ENCODE measurements at places on chromosomes 11 and 22.
A peak's percentile ranks its signal among the peaks of the same experiment; 100 is the strongest.

- H3K4me3 ChIP-seq: no peak overlapping the region
- DNase-seq: no peak
- H3K4me1 ChIP-seq: peaks cover 44% of the 10 kb centered on the region
- H3K27me3 ChIP-seq: no peaks in the 10 kb centered on the region
- no peak overlapping the region for H3K27ac ChIP-seq
These were observed 8.4 kb downstream of the OLFML1 start for GRCh38 chr11:7493670-7494069.

- H3K4me3 ChIP-seq: no peak overlapping the region
- no peaks in the 10 kb centered on the region for H3K27me3 ChIP-seq
- peaks cover 37% of the 10 kb centered on the region for H3K36me3 ChIP-seq
- peaks cover 64% of the 10 kb centered on the region for H3K4me1 ChIP-seq
- no peak for DNase-seq
These were observed 26.0 kb downstream of the PARVG start for GRCh38 chr22:44206696-44207095.

DNA sequence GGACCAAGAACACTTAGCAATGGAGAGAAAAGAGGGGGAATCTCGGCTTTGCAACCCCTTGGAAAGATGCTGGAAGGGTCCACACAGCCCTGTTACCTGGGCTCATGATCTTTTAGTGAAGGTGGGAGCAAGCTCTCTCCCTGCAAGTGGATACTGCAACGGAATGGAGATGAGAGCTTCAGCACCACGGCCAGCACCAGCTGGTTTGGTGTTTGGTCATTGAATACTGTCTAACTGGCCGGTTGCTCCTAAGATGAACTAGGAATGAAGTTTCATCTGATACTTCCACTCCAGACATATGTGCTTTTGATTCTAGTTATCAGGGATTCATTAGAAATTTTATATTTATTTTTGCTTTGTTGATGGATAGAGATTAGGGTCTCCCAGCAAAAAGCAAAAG is 16.3 kb downstream of the HTR3A start:
- no peak overlapping the region for H3K27ac ChIP-seq
- H3K36me3 ChIP-seq: no peaks in the 10 kb centered on the region
- H3K4me3 ChIP-seq: no peak overlapping the region
- DNase-seq: no peak

GRCh38 chr11:11568651-11569229 is 53.1 kb downstream of the GALNT18 start:
- DNase-seq: no peak
- H3K36me3 ChIP-seq: no peaks in the 10 kb centered on the region
- no peak overlapping the region for H3K4me3 ChIP-seq

DNA sequence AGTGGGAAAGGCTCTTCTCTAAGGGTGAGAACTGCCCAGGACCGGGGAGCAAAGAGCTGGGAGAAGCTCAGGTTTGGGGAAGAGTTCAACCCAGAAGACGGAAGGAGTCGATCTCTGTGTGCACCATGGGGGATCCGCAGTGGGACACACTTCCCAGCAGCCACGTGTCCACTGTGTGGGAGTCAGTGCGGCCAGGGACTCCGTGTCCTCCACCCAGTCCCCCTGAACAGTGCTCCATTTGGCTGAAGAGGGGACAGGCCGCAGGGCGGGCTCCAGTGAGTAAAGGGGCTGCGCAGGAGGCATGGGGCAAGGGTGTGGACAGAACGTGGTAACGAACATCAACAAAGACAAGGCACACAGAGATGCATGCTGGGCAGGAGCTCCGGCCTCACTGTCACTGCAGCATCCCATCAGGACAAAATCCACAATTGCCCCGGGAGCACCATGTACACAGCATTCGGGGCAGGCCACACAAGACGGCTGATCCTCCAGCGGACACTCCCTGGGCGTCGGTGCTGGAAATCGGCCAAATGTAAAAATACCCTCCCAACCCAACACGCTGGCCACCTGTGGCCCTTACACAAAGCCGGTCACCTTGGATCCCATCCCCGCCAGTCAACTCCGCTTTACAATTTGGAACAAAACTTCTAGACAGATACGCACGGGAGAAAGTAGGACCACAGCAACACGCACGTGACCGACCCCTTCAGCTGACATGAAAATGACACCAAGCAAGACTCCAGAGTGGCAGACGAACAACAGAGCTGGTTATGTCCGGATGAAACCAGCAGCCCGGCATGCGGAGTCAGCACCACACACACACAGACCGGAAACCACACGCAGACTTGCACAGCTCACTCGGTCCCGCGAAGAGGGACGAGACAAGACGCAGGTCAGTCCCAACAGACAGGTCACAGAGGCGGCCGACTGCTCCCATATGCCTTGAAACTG is 366.8 kb downstream of the SHANK2 start:
- no peak overlapping the region for H3K27ac ChIP-seq
- no peak for DNase-seq
- H3K27me3 ChIP-seq: no peaks in the 10 kb centered on the region

GRCh38 chr11:120169981-120170698 is 32.2 kb upstream of the TRIM29 start:
- peaks cover 17% of the 10 kb centered on the region for H3K36me3 ChIP-seq
- peaks cover 24% of the 10 kb centered on the region for H3K4me1 ChIP-seq
- no peak overlapping the region for H3K27ac ChIP-seq
- peaks cover 87% of the 10 kb centered on the region for H3K27me3 ChIP-seq
- H3K4me3 ChIP-seq: no peak overlapping the region

- no peak overlapping the region for H3K4me3 ChIP-seq
- H3K27ac ChIP-seq: peak overlapping the region; percentile 99
- no peaks in the 10 kb centered on the region for H3K36me3 ChIP-seq
- H3K27me3 ChIP-seq: no peaks in the 10 kb centered on the region
- H3K4me1 ChIP-seq: peaks cover 98% of the 10 kb centered on the region
These were observed 31.5 kb downstream of the CD44 start for GRCh38 chr11:35170503-35170902.

GRCh38 chr11:33970984-33971466 is 79.1 kb upstream of the LMO2 start:
- H3K27me3 ChIP-seq: no peaks in the 10 kb centered on the region
- no peaks in the 10 kb centered on the region for H3K36me3 ChIP-seq
- no peak overlapping the region for H3K27ac ChIP-seq
- DNase-seq: peak; percentile 48
- no peaks in the 10 kb centered on the region for H3K4me1 ChIP-seq
- no peak overlapping the region for H3K4me3 ChIP-seq

GRCh38 chr11:65744026-65744698 is 23.6 kb upstream of the RNASEH2C start:
- no peak overlapping the region for H3K4me3 ChIP-seq
- H3K27ac ChIP-seq: no peak overlapping the region
- DNase-seq: no peak
- H3K4me1 ChIP-seq: peaks cover 3% of the 10 kb centered on the region

GRCh38 chr22:49812838-49813237 is 14.8 kb downstream of the BRD1 start:
- H3K4me3 ChIP-seq: no peak overlapping the region
- peaks cover 75% of the 10 kb centered on the region for H3K4me1 ChIP-seq
- H3K27ac ChIP-seq: no peak overlapping the region
- H3K27me3 ChIP-seq: no peaks in the 10 kb centered on the region

DNA sequence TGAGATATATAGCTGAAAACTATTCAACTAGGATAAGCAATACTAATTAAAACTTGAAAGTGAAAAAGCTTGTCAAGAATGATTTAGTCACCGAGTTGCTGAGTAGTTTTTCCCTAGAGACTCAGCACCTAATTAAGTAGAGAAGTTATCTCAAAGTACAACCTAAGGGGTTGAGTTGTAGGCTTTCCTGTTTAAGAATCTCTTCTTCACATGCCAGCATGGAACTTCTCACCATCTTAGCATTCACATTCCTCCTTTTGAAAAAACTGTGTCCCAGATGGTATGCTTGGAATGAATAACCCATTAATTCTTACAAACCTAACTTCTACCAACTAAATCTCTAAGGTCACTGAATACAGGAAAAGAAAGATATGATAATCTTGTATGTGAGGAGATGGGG is 303.3 kb upstream of the ZC3H12C start:
- H3K36me3 ChIP-seq: no peaks in the 10 kb centered on the region
- H3K27ac ChIP-seq: no peak overlapping the region
- H3K27me3 ChIP-seq: no peaks in the 10 kb centered on the region
- no peaks in the 10 kb centered on the region for H3K4me1 ChIP-seq

DNA sequence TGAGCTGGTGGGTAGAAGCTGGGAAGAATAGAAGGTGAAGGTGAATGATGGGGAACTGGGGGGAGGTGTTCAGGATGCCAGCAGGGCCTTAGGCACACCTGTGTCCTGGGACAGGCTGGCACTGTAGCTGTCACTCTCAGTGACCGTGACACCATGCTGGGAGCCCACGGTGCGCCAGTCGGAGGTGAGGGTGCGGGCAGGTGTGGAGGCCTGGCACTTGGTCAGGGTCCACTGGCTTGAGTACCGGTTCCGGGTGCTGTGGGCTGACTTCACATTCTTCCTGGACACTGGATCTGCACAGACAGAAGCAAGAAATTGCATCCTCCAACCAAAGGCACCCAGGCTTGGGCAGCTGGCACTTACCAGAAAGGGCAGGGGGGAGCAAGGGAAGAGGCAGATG is 103.8 kb downstream of the CEP164 start:
- peaks cover 8% of the 10 kb centered on the region for H3K27me3 ChIP-seq
- no peak overlapping the region for H3K4me3 ChIP-seq
- H3K4me1 ChIP-seq: peaks cover 7% of the 10 kb centered on the region
- no peak overlapping the region for H3K27ac ChIP-seq
- H3K36me3 ChIP-seq: no peaks in the 10 kb centered on the region

DNA sequence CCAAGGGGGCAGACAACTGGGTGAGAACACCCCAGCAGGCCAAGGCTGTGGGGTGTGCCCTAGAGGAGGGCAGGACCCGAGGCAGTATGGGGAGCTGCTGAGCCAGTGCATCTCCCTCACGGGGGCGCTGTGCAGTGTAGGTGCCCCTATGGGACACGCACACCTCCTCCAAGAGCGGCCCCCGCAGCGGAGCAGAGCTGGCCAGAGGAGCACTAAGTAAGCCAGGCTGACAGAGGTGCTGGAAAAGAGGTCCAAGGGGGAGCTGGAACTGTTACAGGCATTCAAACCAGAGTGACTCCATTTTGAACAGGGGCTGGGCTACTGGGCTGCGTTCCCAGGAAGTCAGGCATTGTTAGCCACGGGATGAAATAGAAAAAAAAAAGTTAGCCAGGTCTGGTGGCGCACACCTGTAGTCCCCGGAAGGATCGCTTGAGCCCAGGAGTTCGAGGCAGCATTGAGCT is 41.8 kb downstream of the TST start:
- peaks cover 5% of the 10 kb centered on the region for H3K27me3 ChIP-seq
- peak overlapping the region; percentile 96 for H3K27ac ChIP-seq
- H3K36me3 ChIP-seq: no peaks in the 10 kb centered on the region
- DNase-seq: peak; percentile 67
- H3K4me1 ChIP-seq: peaks cover 16% of the 10 kb centered on the region
- peak overlapping the region; percentile 96 for H3K4me3 ChIP-seq

- no peaks in the 10 kb centered on the region for H3K27me3 ChIP-seq
- H3K27ac ChIP-seq: no peak overlapping the region
- no peak for DNase-seq
These were observed 2.1 kb downstream of the SLC35E4 start for GRCh38 chr22:30637701-30638114.

DNA sequence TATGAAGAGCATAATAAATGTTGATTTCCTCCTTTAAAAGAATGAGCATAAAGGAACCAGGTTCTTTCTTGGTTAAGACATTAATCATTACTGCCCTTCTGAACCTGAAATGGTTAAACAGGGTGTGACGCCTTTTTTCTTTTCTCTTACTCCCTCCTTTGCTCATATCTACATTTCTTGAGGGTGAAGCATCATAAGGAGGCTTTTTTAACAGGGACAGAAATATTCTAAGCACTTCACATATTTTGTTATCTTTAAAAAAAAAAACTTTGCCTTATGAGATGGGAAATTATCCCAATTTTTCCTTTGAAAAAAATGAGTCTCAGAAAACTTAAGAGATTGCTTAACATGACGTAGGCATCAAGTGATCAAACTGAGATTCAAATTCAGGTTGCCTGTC is 1036.3 kb upstream of the TENM4 start:
- no peaks in the 10 kb centered on the region for H3K36me3 ChIP-seq
- DNase-seq: no peak
- no peaks in the 10 kb centered on the region for H3K27me3 ChIP-seq

GRCh38 chr22:37492428-37493344 is 6.5 kb upstream of the MFNG start:
- H3K4me1 ChIP-seq: peaks cover 26% of the 10 kb centered on the region
- no peaks in the 10 kb centered on the region for H3K27me3 ChIP-seq
- H3K4me3 ChIP-seq: no peak overlapping the region
- no peak overlapping the region for H3K27ac ChIP-seq

DNA sequence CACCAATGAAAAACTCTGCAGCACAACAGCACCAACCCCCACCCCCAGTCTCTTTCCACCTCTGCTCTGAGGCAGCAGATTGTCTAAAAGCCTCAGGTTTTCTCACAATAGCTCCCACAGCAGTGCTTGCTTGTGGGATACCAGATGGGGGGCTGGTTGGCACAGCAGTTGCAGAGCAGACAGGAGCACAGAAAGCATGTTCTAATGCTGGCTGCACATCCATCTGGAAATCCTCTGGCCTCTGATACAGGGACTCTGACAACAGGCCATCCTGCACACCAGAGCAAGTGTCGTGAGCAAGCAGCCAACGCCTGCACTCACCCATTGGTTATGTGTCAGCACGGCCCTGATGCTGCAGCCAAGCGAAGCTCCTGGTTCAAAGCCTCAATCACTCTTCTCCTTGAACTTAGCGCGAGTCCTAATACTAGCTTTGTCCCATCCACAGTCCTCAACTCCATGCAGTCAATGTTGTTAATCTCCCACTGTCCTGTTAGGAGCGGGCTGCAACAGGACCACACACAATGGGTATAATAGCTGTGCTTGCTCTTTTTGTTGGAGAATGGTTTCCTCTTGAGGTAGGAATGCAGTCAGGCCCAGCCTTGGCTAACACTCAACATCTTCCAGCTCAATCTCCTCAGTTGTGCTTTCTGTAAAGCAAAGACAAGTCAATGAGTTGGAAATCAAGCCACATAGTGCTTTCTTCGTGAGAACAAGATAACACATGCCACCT is 30.3 kb downstream of the VSTM5 start:
- no peaks in the 10 kb centered on the region for H3K4me1 ChIP-seq
- no peak overlapping the region for H3K4me3 ChIP-seq
- H3K36me3 ChIP-seq: peaks cover 8% of the 10 kb centered on the region
- DNase-seq: no peak

DNA sequence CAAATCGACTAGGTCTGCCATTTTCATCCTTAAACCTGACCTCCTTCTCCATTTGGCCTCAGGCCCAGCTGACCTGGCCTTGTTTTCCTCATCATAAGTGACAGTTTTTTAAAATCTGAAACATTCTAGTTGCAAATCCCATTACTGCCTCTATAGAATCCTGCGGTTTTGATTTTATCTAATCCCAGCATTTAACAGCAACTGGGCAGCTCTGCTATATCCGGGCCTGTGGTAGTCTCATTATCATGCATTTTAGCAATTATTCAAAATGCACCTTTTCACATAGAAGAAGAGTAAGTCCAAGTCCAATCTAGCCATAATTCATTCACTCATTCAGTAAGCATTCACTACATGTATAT is 28.6 kb upstream of the BIRC3 start:
- peak overlapping the region; percentile 78 for H3K4me3 ChIP-seq
- no peaks in the 10 kb centered on the region for H3K27me3 ChIP-seq
- DNase-seq: no peak
